ENCODE measurements at places on chromosomes 7 and 10. TPM values are rescaled to one million over a fixed set of nuclear protein-coding genes. Genes with fewer than 3 reads are reported as not detected.

DNA sequence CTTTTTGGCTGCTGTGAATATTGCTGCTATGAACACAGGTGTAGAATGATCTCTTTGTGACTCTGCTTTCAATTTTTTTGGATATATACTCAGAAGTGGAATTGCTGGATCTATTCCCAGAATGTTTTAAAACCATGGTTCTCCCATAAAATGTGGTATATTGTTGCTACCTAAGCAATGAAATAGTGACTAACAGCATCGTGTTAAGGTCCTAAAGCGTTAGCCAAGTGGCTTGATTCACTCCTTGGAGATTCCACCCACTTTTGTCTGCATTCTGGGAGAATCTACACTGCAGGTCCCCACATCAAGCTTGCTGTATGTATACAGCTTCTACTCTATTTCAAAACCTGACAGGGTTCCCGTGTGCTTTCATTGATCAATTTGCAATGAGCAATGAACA, 105.6 kb downstream of the CDK6 start:
- H3K36me3 ChIP-seq, result no peaks in the 10 kb centered on the region
- no peaks in the 10 kb centered on the region for H3K27me3 ChIP-seq
- H3K4me1 ChIP-seq, result peaks cover 6% of the 10 kb centered on the region
- no peak overlapping the region for H3K4me3 ChIP-seq
- no peak overlapping the region for H3K27ac ChIP-seq
- DNase-seq, result no peak

DNA sequence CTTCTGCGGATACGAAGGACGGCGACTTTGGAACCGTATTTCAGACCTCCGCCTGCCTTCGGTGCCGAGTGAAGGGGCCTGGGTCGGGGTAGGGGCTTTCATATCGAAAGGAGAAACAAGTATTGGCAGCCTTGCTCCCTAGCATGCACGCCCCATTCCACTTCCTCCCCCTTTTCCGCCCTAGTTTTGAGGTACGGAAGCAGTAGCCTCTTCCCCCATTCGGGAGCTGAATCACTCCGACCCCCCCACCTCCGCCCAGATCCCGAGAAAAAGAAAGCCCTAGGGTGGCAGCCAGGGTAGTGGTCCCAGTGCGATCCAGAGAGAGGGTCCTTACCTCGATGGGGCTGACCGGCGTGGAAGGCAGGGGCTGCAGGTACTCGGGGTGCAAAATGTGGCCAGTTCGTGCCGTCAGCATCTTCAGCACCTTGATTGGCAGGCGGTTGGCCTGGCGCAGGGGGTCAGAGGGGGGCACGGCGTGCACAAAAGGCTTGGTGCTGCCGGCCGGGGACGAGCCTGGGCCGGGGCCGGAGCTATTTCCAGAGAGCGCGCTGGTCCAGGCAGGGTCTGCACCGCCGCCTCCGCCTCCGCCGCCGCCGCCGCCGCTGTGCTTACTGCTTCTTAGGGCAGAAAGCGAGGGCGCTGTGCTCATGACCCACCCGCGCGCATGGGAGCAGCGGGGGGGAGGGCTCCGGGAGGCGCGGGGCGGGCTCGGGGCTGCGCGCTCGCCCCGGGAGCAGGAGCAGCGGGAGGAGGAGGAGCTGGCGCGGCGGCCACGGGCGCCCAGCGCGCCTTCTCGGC, 594 bp downstream of the ZNF503 start:
- peak overlapping the region; percentile 93 for H3K4me3 ChIP-seq
- peak overlapping the region; percentile 97 for H3K27ac ChIP-seq
- peak; percentile 78 for DNase-seq

- H3K4me1 ChIP-seq, result peaks cover 12% of the 10 kb centered on the region
- no peaks in the 10 kb centered on the region for H3K36me3 ChIP-seq
- H3K27ac ChIP-seq, result no peak overlapping the region
- no peak overlapping the region for H3K4me3 ChIP-seq
- no peak for DNase-seq
Measured at GRCh38 chr7:149743476-149744255, 29.7 kb downstream of the ZNF467 start.

DNA sequence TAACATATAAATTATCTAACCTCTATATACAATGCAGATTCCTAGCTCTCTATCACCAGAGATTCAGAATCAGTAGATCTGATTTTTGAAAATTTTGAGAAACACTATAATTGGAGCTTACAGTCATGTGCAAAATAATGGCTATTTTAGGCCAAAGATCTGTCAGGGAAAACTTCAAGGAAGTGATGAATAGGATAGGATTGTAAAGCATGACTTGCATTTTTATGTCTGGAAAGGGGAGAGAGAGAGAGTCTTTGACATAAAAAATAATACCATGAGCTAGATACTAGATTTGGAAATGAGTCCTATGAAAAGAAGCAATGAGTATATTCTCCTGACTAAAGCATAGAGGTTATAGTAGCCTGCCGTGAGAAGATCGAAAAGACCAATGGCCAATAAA, 181.1 kb downstream of the SDHAF3 start:
- DNase-seq, result no peak
- H3K4me3 ChIP-seq, result no peak overlapping the region
- H3K36me3 ChIP-seq, result no peaks in the 10 kb centered on the region
- no peaks in the 10 kb centered on the region for H3K4me1 ChIP-seq

The CFAP69 gene
- total RNA-seq, result 8.4 TPM

Measured in lower lobe of right lung (tissue), 2 donors.